Activated T-helper 2 cell treated with anti-CD3 and anti-CD28 coated beads, Interferon-gamma antibody, Interleukin-2, Interleukin-4, amounts not matched to agents 10 μg/mL and 5 μg/mL and 100 μg/mL, durations not matched to agents 14 hours and 24 hours and 36 hours (primary cell): ENCODE measurements at places on chromosomes 6 and 20.

DNA sequence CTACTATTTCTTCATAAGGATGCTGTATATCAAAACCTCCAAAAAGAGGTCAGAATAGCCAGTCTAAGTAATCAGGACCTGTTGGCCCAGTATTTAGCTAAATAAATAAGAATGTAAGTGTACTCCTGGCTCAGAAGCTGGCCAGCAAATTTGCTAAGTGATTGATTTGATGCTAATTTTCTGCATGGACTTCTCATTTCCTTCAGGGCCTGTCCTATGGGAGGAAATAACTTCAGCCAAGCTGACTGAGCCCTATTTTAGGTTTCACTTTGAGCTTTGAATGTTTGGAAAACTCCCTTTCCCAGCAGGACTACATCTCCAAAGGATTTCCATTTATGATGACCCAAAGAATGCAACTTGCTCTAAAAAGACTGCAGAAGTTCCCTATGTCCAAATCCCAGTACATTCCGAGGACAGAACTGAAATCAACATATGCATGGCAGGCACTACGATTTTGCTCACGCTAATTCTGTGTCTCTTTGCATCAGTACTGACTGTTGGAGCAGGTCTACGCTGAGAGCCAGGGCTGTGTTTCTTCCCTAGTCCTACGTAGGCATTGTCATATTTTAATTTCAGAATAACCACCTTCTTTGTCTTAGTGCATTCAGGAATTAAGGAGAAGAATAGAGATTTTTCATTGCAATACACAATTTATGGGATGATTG, 441.4 kb upstream of the PLCB4 start:
- DNase-seq: no peak

DNA sequence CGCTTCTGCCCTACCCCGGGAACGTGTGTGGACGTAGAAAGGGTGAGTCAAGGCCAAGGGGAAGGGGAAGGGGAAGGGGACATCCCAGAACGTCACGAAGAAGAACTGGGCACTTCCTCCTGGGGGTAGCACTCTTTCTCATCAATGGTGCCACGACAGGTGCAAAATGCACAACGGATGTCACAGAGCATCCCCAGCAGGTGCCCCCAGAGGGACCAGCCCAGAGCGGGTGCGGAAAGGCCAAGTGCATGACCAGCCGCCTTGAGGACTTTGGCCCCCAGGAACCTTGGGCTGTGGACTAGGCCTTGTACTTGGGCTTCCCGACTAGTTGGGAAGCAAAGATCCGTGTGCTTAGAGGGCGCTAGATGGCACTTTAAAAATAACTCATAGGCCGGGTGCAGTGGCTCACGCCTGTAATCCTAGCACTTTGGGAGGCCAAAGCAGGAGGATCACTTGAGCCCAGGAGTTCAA, 12.1 kb upstream of the SRC start:
- DNase-seq: no peak

DNA sequence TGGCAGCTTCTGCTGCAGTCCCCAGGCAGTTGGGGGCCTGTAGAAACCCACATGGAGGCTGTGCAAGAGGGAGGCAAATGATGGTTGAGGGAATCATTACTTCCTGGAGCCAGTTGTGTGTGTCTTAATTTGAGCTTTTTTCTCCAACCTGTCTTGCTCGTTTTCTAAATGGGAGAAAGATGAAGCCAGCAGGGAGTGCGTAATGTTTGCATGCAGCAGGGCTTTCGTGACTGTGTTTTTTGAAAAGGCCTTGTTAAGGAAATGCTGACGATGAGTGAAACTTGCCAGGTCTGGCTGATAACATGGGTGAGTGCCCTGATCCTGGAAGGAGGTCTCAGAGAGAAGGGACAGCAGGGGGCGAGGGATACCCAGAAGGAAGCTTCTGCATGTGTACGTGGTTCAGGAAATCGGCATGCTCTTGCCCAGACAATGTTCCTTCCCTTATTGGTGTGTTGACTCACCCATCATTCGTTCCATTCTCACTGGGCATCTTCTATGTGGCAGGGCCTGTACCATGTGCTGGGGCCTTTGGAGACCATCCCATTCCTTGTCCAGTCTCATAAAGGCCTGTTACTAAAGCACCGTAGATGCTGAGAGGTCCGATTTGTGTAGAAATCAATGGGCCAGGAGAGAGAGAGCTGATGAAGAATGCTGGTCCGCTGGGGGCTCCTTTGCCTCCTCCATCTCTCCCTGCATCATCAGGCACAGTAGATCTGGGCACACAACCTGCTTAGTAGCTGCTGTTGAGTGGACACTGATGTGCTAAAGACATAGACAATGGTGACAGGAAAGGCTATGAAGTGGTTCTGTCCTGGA, 27.4 kb downstream of the GLP1R start:
- DNase-seq: no peak

- DNase-seq: no peak
These were observed 435.0 kb downstream of the PTPRT start for GRCh38 chr20:42754706-42755105.

DNA sequence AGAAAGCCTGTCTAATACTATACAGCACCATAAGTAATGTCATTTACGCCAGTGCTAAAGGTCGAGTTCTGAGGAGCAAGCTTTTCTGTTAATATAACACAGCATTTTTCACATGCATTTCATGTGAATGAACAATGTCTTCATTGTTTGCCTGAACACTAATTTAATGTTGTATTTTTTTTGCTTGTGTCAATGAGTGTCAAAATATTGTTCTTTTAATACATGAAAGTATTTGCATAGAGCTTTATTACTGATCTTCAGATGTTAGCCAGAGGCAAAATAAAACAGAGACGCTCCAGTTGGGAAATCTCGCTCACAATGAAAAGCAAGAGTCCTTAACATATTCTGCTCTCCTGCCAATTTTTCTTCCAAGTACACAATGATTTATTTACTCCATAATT, 151.8 kb downstream of the FOXC1 start:
- no peak for DNase-seq

GRCh38 chr6:51843456-51844056, 243.9 kb downstream of the PKHD1 start:
- no peak for DNase-seq

DNA sequence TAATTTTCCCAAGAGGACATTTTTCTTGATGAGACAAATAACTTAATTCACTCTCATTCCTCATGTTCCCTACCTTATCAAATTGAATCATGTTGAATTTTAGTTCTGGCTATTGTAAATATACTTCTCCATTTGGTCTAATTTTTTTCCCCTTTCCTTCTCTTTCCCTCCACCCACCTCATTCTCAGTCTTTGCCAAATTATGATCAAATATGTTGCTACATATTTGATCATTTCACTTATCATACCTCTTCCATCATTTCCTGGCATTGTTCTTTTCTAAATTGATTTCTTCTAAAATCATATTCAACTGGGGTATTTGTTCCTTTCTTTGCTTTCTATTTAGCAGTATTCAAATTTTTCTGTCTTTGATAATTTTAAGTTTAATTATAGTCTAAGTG, 52.3 kb downstream of the HDGFL1 start:
- no peak for DNase-seq

DNA sequence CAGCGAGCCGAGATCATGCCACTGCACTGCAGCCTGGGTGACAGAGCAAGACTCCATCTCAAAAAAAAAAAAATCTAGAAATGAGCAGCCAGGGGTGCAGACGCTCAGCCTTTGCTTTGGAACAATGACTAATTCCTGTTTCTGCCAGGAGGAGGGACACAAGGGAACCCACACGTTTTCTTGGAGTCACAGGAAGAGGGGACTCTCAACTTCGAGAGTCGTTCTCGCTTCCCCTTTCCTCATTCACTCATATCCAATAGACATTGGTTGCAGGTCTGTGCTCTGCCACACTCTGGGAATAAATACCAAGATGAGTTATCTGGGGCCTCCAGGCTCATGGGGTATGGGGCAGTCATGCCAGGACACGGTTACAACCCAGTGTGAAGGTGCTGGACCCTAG, 91.5 kb upstream of the RREB1 start:
- no peak for DNase-seq

- DNase-seq: no peak
These were observed 140.5 kb downstream of the EYA2 start for GRCh38 chr20:47035026-47035590.

DNA sequence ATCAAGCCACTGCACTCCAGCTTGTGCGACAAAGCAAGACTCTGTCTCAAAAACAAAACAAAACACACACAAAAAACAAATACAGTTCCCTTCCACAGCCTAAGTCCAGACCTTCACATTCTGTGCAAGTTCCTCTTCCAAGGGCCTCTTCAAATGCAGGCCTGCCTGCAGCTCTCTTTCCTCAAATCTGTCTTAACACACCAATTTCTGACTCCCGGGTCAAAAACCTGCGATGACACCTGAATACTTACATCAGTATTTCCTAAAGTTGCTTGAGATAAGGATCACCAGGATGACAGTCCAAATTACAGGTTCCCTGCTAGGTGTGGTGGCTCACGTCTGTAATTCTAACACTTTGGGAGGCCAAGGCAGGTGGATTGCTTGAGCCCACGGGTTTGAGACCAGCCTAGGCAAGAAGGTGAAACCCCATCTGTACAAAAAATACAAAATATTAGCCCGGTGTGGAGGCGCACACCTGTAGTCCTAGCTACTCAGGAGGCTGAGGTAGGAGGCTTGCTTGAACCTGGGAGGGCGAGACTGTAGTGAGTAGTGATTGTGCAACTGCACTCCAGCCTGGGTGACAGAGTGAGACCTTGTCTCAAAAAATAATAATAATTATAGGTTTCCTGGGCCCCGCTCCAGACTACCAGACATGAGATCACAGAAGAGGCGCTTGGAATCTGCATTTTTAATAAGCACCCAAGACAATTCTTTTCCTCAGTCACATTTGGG, 8.8 kb upstream of the PARD6B start:
- DNase-seq: no peak

- no peak for DNase-seq
These were observed 86.0 kb downstream of the SESN1 start for GRCh38 chr6:109008537-109009235.

GRCh38 chr6:32974016-32974333, 5.6 kb downstream of the BRD2 start:
- no peak for DNase-seq

GRCh38 chr6:169235286-169235685, 18.4 kb downstream of the THBS2 start:
- no peak for DNase-seq

DNA sequence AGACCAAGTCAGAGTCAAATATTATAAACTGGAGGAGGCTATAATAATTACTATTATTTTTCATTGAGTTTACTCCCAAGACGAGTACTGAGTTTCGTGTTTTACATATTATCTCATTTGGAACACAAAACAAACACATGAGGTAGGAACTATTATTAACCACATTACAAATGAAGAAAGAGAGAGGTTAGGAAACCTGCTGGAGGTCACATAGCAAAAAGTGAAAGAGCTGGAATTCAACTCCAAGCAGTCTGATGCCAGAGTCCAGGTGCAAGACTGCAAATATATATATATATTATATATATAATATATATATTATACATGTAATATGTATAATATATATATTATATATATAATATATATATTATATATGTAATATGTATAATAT, 7.3 kb downstream of the RNF24 start:
- DNase-seq: no peak
